ENCODE measurements at places on chromosomes 1 and 21.

DNA sequence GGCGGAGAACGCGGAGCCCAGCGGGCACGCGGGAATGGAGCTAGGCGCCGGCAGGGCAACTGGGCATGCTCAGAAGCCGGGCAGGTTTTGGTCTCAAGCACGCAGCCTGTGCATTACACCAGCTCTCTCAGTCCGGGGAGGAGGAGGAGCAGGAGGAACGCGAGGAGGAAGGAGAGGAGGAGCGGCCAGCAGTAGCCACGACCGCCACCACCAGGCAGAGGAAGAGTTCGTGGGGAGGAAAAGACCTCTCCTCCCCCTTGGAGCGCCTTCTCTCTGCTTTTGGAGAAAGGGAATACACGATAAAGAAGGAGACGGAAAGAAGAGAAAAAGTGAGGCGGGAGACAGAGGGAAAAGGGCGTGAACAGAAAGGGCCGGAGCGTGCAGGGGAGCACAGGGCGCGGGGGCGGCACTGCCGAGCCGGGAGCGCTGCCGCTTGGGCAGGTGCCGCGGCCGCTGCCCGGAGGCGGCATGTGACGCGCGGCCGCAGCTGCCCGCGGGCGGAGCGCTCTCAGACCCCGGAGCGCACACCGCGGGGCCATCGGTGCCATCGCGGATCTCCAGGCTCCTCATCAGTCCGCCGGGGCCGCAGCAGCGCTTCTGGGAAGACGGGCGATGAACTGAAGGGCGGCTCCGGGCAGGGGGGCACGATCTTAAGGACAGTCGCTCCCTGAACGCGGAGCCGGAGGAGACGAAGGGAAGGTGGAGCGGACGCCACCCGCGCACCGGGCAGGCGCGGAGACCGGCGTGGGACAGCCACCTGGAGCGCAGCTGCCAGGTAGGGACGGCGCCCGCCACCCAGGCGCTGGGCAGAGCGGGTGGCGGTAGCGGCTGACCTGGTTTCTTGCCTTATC, at the start of gene CHRM3:
Gene CHRM3, plus strand, starts transcription at position 116 of the 851 bp plus-strand sequence. CDS start 520,884 bp downstream, outside the sequence.
- DNase-seq = no peak

- no peak for DNase-seq
Observed at GRCh38 chr1:147252540-147252939, 10.1 kb downstream of the CHD1L start.

DNA sequence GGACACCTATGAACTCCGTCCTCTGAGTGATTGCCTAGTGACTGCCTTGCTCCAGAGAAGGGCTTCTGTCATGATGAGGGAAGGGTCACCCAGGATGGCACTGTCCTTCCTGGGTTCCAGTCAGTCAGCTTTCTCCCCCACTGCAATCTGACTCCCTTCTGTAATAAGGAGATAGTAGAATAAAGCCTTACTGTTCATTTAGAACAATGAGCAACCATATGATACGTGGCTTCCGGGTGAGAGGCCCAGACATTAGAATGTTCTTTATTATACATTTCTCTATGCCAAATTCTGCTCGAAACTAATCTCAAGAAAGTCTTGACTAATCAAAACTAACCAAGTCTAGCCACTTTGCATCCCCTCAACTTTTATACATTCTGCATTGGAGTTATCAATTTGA, 8.5 kb upstream of the MTMR11 start:
- no peak for DNase-seq

DNA sequence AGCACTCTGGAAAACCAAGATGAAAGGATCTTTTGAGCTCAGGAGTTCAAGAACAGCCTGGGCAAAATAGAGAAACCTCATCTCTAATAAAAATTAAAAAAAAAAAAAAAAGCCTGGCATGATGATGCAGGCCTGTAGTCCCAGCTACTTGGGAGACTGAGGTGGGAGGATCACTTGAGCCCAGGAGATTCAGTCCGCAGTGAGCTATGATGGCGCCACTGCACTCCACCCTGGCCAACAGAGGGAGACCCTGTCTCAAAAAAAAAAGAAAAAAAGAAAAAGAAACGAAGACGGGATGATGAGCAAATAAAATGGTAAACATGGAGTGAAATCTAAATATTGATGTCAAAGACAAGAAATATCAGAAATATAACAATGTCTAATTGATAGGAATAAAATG, 31.6 kb downstream of the ATP2B4 start:
- no peak for DNase-seq

DNA sequence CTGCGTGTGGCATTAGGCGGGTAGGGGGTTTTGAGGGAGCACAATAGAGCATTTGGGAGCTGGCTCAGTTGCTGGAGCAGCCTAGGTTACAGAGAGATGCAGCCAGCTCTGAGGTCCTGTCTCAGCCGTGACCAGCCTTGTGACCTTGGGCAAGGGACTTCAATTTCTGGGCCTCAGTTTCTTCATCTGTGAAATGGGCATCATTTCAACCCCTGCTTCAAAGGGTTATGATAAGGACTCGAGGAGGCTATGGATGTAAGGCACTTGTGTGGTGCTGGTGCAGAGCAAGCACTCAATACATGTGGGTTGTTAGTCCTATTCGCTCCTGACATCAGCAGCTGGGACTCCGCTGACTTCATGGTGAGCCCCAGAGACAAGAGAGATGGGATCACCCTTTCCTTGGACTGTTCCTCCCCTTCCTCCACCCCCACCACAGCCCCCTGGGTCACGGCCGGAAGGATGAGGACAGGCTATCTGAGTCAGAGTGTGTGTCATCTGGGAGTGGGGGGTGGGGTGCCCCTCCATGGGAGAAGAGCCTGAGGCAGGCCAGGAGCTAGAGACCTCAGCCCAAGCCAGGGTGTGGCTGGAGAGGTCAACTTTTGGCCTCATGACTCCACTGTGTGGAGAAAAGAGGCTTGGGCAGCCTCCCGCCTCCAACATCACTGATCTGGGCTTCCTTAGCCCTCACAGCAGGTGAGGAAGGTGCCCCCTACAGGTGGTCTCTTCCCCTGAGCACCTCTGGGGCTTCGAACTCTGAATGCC, 71.4 kb upstream of the ZBTB40 start:
- no peak for DNase-seq

DNA sequence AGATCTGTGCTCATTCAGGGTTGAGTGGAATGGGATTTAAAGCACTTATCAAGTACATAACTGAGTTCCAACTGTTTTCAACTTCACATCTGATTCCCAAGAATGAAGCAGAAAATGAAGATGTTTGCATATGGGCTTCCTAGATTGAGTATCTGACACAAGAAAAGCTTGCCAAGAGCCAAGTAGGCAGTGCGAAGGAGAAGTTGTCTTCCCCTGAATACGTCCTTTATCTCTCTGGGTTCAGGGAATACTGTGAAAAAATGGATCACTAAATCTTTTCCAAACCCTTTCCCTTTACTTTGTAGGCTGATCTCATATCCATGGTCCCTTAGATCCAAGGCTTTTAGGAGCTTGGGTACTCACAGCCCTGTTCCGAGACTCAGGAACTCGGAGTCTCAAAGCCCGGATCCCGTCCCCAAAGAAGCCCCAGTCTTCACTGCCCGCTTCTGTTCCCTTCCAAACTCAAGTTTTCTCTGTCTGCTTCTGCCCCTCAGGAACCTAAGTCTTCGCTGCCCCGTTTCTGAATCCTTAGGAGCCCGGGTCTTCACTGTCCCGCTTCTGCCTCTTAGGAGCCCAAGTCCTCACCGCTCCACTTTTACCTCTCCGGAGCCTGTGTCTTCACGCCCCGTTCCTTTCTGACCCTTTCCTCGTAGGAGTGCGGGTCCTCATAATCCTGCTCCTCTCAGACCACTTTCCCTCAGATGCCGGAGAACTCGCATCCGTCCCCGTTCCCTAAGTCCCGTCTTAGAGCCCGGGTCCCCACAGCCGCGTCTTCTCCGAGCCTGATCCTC, 616 bp downstream of the TAF12 start:
- no peak for DNase-seq

Measured in NCI-H524 treated with DMSO at 0.1 percent for 48 hours (cell line).